ENCODE measurements at places on chromosomes 7 and 10. TPM values are rescaled to one million over a fixed set of nuclear protein-coding genes. Genes with fewer than 3 reads are reported as not detected.

DNA sequence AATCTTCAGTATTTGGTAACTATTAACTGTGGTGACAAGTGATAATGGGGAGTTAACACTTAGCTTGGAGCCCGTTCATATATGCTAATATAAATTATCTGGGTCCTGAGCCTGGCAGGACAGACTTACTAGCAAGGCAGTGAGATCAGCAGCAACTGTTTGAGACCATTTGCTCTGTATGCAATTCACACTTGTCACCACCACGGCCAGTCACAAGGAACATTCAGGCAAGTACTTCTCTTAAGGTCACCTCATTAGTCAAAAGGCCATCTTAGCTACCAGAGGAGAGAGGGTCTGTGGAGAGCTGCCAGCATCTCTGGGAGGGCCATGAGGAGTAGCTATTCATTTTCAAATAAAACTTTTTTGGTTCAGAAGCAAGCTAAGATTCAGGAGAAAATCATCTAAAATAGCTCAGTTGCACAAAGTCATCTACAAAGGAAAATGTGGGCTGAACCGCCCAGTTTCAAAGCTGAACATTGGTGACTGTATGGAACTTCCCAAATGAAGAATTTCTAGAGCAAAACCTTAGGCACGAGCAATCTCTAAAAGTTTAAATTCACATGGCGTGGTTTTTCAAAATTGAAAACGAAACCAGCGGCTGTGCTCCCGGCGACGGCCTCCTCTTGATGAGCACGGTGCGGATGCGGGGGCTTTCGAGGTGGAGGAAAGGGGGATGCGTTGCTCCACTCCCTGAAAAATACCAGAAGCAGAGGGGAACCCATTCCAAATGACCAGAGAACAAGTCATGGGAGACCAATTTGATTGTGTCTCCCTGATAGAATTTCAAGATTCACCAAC is 233.5 kb upstream of the MGMT start:
- H3K4me3 ChIP-seq: no peak overlapping the region
- no peaks in the 10 kb centered on the region for H3K4me1 ChIP-seq
- no peaks in the 10 kb centered on the region for H3K27me3 ChIP-seq
- DNase-seq: no peak

DNA sequence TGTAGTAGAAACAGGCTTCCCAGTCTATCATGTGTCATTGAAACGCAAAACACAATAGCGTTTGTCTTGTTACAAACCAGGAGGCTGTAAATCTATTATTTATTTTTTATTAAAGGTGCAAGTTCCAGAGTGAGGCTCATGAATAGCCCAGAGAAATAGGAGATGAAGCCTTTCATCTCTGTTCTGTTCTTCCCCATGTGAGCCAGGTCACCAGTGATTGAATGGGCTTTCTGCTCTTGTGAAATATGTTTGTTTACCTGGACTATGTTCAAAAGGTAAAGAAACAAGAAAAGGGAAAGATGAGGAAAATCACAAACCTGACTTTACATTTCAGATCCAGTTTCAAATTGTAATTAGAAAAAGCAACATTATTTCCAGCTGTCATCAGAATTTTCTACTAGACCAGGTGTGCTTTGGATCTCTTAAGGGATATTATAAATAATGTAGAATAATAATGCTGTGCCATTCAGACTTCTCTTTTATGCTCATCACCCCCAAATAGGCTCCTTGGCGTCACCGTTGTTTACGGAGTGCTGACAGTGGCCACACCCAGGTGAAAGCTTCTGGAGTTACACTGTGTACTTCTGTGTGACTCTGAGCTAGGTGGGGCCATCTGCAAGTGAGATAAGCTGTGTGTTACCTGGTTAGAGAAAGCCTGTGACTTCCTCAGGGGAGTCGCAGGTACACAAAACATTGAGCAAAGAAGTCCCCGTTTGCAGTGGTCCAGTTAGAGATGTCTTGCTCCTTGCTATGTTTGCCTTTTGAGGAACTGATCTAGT is 274.9 kb downstream of the SDK1 start:
- H3K27me3 ChIP-seq: no peaks in the 10 kb centered on the region
- peaks cover 14% of the 10 kb centered on the region for H3K4me1 ChIP-seq
- no peak overlapping the region for H3K27ac ChIP-seq
- no peak overlapping the region for H3K4me3 ChIP-seq
- DNase-seq: peak; percentile 44

Gene DOCK4
- total RNA-seq: 3.4 TPM

Gene PTPRE
- total RNA-seq: 7.6 TPM

All from Calu3 (cell line).